Naive thymus-derived CD4-positive, alpha-beta T cell (primary cell): ENCODE measurements at places on chromosomes 16 and 17. TPM values are rescaled to one million over a fixed set of nuclear protein-coding genes. Genes with fewer than 3 reads are reported as not detected.

DNA sequence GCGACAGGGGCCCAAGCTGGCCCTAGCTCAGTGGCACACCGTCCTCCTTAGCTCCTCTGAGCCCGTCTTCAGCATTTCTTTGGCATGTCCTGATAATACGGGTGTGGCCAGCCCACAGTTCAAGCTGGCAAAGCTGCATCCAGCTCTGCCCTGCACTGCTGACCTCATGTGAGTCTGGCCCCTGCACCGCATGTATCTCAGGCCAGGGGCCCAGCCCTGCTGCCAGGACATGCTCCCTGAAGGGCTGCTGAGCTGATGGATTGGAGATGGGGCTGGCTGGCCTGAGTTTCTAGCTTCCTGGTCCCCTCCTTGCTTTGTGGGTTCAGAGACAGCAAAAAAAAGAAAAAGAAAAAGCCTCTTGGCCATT is 2.4 kb downstream of the DOC2B start:
- DNase-seq = no peak

GRCh38 chr17:73431401-73432205 is 119.8 kb upstream of the CDC42EP4 start:
- DNase-seq = no peak

GRCh38 chr17:36728030-36728991 is 126.9 kb downstream of the MRM1 start:
- no peak for DNase-seq

- DNase-seq = peak; percentile 72
These were observed 67.0 kb downstream of the CENPV start for GRCh38 chr17:16286009-16286946.

DNA sequence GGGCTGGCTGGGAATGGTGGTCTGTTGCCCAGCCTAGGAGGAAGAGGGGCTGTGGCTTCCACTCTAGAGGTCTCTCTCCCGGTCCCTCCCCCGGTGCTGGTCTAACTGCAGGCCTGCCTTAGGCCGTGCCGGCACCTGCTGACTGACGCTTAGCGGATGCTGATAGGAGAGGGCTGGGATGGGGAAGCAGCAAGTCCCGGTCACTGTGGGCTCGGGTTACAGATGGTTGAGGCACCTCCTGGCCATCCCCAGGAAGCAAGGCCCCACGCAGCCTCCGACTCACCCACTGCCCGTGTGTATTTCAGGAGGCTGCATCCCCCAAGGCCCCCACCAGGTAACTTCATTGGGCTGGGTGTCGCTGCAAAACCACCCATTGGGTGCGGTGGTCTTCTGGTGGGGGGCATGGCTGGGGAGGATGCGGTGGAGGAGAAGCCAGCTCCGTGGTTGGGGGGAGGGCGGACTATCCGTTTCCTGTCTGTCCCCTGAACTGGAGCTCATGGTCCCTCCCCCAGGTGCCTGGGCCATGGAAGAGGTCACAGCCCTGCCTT is 278.9 kb downstream of the SEC14L1 start:
- no peak for DNase-seq

DNA sequence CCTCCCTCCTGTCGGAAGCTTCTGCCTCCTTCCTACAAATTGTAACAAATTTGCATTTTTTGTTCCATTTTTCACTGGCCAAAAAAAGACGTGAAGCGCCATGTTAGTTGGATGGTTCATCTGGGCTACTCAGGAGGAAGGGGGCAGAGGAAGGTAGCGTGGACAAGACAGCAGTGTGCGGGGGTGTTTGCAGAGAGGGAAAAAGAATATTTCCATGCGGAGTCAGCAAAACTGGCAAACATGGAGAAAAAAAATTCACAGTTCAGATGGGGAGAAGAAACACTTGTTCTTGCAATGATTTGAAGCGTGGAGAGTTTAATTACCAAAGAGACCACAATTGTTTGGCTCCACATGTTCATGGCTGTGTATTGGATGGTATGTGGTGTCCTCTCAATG is 138.8 kb upstream of the ERCC4 start:
- no peak for DNase-seq

DNA sequence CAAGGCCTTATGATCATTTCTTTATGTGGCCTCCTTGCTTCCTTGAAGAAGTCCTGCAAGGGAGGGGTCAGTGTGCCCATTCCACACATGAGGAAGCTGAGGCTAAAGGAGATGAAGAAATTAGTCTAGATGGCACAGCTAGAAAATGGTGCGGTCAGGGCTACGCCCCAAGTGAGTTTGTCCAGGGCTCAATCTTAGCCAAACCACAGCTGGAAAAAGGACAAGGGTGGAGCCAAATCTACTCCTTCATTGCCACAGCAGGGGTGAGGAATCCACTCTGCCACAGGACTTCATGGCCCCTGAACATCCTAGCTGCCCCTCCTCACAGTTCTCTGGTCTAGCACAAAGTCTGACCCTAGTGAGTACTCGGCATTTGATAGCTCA is 16.2 kb downstream of the BEAN1 start:
- DNase-seq = no peak

- no peak for DNase-seq
These were observed 47.5 kb downstream of the FOXL1 start for GRCh38 chr16:86625821-86626220.

- no peak for DNase-seq
These were observed 29.4 kb upstream of the BAHCC1 start for GRCh38 chr17:81365601-81366585.

GRCh38 chr16:54244061-54244886 is 42.3 kb downstream of the IRX3 start:
- no peak for DNase-seq

DNA sequence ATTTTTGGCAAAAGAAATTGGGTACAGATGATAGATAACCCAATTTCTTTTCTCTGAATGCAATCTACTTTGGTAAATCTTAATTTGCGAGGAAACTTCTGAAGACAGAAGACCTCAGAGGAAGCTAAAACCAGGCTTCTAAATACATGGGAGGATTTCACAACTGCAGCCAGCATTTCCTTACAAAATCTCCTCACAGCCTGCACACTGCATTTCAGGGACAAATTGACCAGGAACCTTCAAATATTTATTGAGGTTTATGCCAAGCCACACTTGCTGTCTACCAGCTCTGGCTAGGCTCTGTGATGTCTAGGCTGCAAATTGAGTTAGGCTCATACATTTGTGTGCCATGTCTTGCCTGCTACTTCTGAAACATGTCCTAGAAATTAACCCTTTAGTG is 167.3 kb upstream of the CDH5 start:
- no peak for DNase-seq

DNA sequence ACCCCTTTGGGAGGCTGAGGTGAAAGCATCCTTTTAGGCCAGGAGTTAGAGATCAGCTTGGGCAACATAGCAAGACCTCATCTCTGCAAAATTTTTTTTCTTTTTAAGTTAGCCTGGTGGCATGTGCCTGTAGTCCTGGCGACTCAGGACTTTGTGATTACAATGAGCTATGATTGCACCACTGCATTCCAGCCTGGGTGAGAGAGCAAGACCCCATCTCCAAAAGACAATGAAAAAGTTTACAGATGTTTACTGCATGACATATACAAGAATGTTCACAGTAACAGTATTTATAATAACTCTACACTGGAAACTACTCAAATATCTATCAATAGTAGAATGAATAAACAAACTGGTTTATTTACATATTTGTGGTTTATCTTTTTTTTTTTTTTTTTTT is 33.1 kb upstream of the CCL22 start:
- DNase-seq = no peak

DNA sequence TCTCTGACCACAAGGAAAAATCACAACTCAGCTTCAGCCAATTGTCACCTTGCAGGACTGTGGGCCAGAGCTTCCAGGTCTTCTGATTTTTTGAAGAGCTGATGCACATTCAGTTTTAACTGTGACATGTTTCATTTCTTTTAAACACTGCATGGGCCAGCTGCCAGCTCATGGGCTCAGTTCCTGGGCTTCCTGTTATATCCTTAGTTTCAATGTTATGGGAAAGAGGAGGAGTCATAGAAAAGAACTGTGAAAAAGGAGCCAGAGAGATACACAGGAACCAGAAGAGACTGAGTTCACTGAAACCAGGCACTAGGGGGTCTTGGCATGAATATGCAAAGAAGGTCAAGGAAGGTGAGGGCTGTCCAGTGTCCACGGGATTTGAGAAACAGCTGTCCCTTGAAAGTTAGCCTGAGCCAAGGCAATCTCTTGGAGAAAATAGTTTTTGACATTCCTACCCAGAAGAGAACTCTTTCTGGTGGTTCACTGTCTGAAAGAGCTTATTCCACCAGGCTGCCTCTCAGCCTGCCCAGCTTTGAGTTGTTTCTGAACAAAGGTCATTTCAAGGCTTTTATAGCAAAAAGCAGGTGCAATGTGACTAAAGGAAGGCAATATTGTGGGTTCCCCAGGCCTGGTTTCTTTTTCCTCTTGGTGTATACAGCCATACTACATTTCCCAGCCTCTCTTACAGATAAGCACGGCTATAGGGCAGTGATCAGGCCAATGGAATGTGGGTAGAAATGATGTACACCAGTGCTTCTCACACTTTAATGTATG is 10.5 kb downstream of the PDILT start:
- DNase-seq = no peak

- no peak for DNase-seq
These were observed 22.8 kb downstream of the COX11 start for GRCh38 chr17:54945671-54946070.

DNA sequence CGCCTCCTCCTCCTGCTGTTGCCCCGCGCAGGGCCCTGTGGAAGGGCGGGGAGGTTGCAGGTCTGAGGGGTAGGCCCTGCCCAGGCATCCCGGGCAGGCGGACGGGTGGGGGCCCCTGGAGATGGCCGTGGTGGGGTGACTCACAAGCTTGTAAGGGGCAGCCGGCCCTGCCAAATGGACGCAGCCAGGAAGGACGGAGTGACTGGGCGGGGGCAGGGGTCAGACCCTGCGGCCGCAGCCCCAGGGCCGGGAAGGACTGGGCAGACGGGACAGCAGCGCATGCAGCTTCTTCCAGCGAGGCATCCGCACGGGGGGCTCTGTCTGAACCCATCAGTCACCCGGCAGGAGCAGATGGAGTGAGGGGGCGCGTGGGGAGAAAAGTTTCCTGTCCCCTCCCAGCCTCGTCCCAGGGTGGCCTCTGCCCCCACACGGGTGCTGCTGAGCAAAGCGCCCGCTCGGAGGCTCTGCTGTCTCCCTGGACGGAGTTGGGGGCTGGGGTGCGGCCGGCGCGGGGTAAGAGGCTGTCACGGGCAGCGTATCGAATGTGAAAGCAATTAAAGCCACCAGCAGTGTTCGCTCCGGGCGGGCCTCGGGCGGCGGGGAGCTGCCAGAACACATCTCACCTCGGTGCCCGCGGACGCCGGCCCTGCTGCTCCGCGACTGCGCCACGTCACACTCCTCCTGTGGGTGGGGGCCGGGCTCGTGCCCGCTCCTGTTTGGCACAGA is 5.4 kb upstream of the PRR35 start:
- no peak for DNase-seq

GRCh38 chr16:85486256-85486915 is 126.7 kb upstream of the GSE1 start:
- DNase-seq = no peak

DNA sequence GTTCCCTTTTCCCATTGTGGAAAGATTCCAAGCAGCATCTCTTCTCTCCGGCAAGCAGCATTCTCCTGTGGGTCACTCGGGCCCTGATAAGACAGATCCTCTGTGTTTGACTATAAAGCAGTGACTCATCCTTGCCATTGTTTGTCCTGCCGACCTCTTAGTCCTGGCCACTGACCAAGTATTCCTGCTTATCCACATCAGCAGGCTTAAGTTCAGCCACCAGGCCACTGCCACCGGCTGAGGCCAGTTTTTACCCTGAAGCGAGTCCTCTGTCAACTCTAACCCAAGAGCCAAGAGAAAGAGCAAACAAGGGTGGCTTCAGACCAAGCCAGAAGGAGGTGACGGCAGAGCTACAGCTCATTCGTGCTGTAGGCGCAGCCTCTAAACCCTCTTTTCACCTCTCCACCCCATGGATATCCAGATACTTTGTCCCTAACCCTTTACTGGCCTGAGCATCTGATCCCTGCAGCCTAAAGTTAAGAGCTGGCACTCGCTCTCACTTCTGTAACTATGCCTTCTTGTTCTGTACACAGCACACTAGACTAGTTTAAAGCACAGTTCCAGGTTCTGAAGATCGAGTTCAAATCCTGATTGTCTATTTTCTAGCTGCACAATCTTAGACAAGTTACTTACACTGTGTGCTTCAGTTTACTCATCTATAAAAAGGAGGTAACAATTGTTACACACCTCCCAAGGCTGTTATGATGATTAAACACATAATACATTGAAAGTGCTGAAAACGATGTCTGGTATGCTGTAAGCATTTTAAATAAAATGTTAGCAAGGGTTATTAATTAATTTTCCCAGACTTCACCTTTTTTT is 31.0 kb downstream of the SOX9 start:
- no peak for DNase-seq

DNA sequence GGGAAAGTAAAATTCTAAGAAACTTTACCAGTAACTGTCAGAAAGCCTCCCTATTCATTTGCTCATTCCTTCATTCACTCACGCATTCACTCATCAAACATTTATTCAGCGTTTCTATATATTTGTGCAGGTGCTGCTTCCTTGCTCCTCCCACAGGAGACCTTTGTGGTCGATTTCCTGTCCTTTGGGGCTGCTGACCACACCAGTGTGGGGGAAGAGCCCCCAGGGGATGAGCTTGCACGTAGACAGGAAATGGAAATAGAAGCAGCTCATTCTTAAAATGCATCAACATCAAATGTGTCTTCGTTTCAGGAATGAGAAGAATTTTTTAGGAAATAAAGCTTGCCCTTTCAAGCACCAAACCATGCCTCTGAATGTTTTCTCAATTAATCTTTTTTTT is 9.6 kb downstream of the PIK3R6 start:
- DNase-seq = peak; percentile 58

DNA sequence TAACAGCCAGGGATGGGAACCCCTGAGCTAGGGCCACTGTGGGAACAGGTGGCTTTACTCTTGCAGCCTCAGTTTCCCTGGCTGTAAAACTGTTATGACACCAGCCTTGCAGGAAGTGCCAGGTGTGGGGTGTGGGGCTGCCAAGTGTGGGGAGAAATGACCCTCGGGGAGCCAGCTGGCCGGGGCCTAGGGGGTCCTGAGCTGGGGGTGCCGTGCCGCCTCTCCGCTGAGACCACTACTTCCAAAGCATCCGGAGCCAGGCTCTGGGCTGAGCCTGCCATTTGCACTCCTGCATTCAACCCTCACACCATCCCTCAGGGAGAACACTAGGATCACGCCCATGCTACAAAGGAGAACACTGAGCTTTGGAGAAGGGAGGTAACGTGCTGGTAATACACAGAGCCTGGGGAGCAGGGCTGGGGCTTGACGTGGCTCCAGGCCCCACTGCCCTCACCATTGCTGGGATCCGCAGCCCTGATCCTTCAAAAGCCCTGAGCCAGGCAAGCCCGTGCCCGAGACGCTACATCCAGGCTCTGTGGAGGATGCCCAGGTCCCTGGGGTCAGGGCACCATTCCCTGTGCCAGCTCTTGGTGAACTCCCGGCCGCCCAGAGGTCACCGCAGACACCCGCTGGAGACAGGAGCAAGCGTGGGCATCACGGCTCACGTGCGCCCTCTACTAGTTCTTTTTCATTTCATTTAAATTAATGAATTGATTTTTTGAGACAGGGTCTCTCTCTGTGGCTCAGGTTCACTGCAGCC is 28.8 kb upstream of the GINS2 start:
- DNase-seq = peak; percentile 47

KLHL10 gene
- total RNA-seq = not detected

EME2 gene
- total RNA-seq = 32.5 TPM

KRT32 gene
- not detected in 2 replicates for total RNA-seq

ABCC11 gene
- total RNA-seq = 0.13 TPM in 1 of 2 replicates, not detected in the other

TBC1D3G gene
- not detected for total RNA-seq

TBC1D3I gene
- total RNA-seq = 0.59 TPM

SSTR5 gene
- not detected in 2 replicates for total RNA-seq

HOXB1 gene
- not detected for total RNA-seq

KRTAP9-2 gene
- total RNA-seq = not detected

TRAF7 gene
- total RNA-seq = 45.6 TPM

TMEM238L gene
- not detected for total RNA-seq

CD300LG gene
- not detected for total RNA-seq

CLEC10A gene
- total RNA-seq = not detected in 2 replicates

RSKR gene
- total RNA-seq = 17.8 TPM

TPSAB1 gene
- not detected for total RNA-seq
